ENCODE measurements at places on chromosomes 1 and 21.

- DNase-seq, result no peak
Measured at GRCh38 chr1:218904416-218904815, 269.3 kb upstream of the LYPLAL1 start.

- no peak for DNase-seq
Measured at GRCh38 chr1:183236158-183236725, 50.2 kb downstream of the LAMC2 start.

GRCh38 chr1:9302745-9303524, 10.2 kb downstream of the SPSB1 start:
- no peak for DNase-seq

DNA sequence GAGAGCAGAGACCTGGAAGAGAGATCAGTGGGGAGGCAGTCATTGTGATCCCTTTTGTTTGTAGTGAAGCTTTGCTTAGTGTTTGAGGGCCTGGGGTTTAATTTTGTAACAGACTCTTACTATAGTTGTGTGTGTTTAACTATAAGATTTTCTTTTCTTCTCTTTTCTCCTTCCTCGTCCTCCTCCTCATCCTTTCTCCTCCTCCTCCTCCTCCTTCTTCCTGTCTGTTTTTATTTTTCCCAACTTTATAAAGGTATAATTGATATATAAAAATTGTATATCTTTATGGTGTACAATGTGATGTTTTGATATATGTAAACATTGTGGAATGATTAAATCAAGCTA, 71.2 kb upstream of the MACF1 start:
- DNase-seq, result no peak

Measured in activated CD8-positive, alpha-beta memory T cell treated with anti-CD3 and anti-CD28 coated beads for 4 hours (primary cell).